Hematopoietic multipotent progenitor cell treated with erythropoietin and hydrocortisone succinate and interleukin-3 and kit ligand, for 8 days (in vitro differentiated cells): ENCODE measurements at places on chromosomes 12 and 14.

DNA sequence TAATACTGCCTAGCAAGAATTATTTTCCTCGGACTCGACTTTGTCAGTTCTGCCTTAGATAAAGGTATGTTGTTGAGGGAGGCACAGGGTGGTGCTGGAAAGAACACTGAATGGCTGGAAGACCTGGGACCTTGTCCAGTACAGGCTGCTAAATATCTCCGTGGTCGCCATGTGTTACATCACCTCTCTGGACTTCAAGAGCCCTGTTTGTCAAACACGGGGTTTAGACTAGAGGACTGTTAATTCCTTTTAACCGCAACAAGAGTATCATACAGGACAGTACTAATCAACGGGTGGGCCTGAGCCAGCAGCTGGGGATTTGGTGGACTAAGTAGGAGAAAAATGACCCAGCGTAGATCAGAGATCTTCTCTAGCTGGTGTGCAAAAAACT, 476.3 kb downstream of the LRIG3 start:
- DNase-seq = no peak

GRCh38 chr12:57429473-57430111, 1.3 kb downstream of the R3HDM2 start:
- DNase-seq = peak; percentile 72

- DNase-seq = no peak
Observed at GRCh38 chr12:109586385-109587296, 13.0 kb downstream of the MVK start.

DNA sequence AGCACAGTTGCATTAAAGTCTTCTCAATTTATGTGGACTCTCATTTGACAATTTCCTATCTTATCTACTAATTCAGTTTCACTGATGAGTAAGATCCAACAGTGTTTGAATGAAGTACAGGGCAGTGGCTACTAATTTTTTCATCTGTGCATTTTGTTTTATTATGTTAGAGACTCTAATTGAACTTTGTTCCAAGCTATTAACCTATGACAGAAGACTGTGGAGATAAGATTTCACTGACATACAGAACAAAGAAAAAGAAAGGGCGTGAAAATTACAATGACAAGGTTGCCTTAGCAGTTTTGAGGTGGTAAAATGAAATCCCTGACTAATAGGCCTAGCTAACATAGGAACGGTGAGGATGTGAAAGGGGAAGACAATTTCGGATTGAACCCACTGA, 153.2 kb upstream of the SOX5 start:
- no peak for DNase-seq

GRCh38 chr12:102169922-102170621, 27.6 kb downstream of the PMCH start:
- DNase-seq = peak; percentile 49

DNA sequence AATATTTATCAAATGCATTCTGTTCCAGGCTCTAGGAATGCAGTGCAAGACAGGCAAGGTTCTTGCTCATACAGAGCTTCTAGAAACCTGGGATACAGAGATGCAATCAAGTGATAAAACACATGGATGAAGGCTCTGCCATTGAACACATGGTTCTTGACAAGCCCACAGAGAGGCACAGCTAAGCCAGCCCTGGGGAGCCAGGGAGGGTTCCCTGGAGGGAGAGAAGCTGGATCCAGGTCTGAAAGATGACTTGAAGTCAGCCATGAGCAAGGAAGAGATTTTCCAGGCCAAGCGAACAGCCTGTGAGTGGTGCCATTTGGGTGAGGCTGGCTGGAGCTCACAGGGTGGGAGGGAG, 66.2 kb downstream of the IRF2BPL start:
- DNase-seq = no peak

DNA sequence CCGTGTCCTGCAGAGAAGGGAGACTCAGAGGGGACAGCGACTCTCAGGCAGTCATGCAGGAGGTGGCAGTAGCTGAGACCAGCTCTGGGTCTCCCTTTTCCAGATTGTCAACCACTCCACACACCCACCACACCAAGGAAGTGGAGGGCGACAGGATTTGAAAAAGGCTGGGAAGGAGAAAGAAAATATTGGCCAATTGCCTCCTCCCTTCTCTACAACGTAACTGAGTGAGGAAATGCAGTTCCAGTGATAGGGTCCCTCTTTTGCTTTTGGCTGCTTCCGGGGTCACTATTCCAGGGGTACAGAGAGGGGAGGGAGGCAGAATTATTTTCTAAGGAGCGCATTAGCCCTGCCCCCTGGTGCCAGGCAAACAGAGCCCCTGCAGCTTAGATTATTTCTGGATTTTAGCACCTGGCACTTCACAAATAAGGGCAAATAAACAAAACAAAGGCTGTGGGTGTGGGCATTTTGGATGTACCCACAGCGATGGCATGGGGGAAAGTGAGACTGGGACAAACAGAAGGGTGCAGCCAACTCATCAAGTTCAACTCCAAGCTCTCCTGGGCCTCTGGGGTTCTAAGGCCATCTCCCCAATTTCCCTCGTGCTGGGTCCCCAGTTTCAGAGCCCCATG, 20.4 kb downstream of the ASB2 start:
- DNase-seq = no peak

DNA sequence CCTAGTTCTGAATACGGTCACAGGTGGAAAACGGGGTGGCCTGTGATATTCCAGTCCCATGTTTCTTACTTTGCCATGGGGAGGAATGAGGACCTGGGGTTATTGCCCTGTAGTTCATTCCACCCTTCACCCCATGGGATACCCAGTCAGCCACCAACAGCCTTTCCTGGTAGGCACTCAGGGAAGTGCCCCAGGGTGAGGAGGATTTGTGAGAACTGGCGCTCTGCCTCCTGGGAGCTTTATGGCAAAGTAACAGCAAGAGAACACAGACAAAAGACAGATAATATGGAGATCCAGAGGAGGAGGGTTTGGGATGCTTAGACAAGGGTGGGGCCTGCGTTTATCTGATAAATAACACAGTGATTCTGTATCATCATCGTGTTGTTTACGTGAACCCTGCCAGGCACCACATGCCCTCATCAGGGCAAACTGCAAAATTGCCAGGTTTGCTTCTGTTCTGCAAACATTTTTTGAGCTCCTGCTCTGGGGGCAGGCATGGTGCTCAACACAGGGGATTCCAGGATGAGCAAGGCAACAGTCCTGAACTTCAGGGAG, 223.5 kb downstream of the SLC41A2 start:
- DNase-seq = no peak

GRCh38 chr12:14558473-14558959, 9.2 kb downstream of the PLBD1 start:
- no peak for DNase-seq

DNA sequence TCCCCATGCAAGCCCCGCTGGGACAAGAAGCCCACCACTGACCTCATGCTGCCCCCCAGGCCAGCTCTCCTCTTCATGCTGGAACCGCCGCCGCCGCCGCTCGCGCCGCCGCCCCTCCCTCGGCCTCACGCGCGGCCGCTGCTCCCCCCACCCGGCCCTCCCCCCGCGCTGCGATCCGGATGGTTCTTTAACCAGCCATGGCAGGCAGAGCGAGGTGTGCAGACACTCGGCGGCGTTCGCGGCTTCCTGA, at the start of gene DCAF5:
DCAF5 (minus strand) TSS at position 218 of the 250 bp plus-strand sequence; CDS start at position 77, 141 bp downstream.
- no peak for DNase-seq

DNA sequence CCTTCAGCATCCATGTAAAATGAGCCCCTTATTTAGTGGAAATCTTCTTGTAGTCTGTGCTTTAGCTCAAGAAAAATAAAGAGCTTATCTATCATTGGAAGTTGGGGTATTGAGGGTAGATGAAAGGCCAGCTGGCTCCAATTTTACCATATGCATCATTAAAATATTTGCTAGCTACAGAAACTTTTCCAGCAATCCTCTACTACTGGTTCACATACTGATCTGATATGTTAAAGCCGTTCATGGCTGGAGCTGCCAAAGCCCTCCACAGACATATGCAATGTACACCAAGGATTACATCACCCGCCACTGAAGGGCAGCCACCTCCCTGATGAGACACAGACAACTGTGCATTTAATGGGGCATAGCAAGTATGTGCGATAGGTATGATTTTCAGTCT, 1205.3 kb downstream of the GALC start:
- peak; percentile 22 for DNase-seq

DNA sequence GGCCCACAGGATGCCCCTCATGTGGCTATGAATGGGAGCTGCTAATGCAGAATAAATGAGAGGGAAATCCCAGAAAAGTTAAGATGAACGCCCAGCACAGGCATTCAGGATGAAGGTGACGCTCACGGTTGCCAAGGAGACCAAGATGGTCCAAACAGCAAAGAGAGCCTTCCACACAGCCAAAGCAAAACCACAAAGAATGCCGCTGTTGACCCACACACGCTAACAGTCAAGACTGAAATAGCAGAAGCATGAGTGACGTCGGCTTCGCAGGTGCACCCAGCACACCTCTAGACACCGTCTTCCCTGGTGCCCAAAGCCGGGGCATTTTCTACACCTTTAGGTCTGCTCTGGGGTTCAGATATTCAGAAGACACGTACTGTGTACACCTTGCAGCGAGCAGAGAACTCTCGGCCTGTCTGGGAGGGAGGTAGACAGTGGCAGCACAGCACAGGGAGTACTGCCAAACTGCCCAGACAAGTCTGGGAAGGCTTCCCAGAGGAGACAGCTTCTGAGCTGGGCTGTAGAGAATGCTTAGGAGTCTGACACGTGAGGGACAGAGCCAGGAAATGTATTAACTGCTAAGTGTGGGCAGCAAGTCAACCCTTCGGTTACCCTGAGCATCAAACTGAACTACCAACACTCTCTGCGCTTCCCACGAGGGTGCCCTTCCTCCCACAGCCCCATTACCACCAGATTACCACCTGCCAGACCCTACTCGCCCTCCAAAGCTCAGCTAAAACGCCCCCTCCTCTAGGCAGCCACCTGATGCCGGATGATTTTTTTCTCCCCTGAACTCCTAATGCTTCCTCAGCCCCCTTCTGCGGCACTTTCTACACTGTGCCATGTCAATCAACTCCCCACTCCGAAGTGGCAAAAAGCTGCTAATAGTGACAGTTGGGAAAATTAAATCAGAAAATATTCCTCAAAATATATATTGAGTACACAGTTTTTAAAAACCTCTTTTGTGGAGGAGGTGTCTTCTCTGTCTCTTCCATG, 50.1 kb downstream of the CCDC88C start:
- no peak for DNase-seq

GRCh38 chr14:85663256-85663655, 133.3 kb downstream of the FLRT2 start:
- no peak for DNase-seq

DNA sequence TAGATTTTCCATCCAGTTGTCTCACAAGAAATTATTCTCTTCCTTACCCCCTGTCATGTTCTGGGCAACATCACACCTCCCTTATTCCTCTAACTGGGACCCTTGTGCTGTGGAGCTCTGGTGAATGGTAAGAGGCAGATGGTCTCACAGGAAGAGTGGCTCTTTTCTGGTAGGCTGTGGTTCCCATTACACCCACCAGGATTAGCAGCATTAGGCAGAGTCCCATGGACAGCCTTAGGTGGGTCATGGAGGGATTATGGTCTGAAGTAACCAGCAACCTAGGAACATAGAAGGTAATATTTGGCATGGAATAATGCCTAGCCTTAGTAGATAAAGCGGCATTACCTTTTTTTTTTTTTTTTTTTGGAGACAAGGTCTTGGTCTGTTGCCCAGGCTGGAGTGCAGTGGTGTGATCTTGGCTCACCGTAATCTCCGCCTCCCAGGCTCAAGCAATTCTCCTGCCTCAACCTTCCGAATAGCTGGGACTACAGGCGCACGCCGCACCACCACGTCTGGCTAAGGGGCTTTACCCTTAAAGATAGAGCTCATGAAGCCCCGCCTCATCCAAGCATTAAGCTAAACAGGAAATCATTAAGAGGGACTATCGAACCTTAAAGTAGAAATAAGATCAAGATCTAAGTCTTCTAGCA, 4.0 kb downstream of the C14orf119 start:
- DNase-seq = peak; percentile 57

GRCh38 chr12:53523131-53523530, 15.8 kb upstream of the NPFF start:
- no peak for DNase-seq

DNA sequence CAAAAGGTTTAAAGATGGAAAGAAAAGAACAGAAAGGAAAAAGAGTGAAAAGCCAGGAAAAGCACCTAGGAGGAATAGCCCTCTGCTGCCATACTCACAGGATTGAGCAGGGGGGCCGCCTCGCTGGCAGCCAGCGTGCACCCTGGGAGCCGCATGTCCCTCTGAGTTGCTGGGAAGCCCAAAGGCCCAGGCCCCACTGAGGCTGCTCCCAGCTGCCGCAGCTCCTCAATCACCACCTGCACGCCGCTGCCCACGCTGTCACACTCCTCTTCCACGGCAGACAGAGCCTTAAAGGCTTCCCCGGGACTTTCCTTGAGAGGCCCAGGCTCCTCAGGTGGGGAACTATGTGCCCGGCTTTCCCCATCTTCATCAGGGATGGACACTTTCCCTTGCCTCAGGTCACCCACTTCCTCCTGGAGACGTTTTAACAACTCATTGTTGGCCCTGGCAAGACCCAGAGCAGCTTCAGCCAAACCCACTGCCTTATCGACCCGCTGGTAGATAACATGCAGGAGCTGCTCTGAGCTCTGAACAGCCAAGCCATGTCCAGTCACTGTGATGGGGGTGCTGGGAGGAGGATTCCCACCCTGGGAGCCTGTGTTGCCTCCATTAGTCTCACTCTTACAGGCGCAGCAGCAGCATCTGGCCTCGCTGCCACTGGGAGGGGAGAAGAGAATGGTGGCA, 11.5 kb downstream of the C14orf93 start:
- DNase-seq = no peak

- DNase-seq = no peak
Observed at GRCh38 chr12:32568228-32568627, 110.9 kb upstream of the DNM1L start.

DNA sequence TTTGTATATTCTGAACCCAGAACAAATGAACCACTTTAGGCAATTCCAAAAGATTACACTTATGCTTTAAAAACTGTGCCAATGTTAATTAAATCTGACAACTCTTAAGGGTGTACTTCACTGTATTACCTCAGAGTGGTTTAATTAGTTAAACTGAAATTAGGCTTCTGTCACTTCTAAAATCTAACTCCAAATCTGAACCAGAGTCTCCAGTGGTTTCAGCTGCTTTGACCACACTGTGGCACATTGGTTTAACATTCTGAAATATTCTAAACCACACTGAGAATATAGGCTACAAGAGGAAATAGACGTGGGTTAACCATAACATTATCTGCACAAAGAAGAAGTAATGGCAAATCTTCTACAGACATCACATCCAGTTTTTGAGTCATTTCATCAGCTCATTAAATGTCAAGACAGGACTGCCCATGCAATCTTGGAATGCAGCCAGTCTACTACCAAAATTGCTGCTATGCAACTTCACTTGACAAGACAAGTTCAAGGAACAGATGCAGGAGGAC, 94.8 kb downstream of the LRP6 start:
- peak; percentile 11 for DNase-seq

- no peak for DNase-seq
Observed at GRCh38 chr12:10540776-10541205, 35.1 kb downstream of the EIF2S3B start.
